ENCODE measurements at places on chromosomes 13 and 19.

- no peak for DNase-seq
Observed at GRCh38 chr19:5292453-5292821, 48.2 kb downstream of the PTPRS start.

- no peak for DNase-seq
Observed at GRCh38 chr13:22944378-22944777, 236.4 kb upstream of the SGCG start.

DNA sequence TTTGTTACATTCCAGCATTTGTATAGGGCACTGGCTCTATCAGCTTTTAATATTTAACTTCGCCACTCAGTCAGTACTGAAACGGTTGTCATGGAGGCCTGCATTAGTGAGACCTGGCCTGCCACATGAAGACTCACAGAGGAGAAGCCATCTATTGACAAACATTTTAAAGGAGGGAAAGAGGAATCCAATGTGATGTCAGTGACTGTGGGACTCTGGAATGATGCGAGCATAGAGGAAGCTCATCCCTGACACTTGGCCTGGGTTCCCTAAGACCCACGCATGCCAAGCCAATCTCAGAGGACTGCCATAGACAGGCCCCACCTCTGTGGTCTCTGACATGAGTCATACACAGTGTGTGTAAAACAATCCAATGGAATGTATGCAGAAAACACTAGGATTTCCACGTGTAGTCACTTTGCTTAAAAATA, 7.9 kb upstream of the DPY19L3 start:
- DNase-seq, result no peak

DNA sequence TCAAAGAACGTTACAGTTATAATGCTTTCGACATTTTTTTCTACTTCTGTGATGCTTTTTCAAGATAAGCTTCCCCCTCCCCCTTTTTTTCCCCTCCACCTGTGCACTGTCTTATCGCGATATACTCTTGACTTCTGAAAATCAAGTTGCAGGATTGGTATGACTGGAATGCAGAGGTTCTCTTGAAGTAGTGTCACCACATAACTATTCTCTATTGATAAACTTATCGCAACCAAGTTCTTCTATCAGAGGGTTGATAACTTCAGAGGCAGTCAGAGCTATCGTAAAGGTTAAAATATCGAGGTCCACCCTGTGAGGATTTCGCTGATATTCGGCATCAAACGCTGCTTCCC, 820 bp downstream of the EID2 start:
- no peak for DNase-seq

GRCh38 chr13:30898678-30899241, 7.3 kb upstream of the MEDAG start:
- DNase-seq, result no peak

DNA sequence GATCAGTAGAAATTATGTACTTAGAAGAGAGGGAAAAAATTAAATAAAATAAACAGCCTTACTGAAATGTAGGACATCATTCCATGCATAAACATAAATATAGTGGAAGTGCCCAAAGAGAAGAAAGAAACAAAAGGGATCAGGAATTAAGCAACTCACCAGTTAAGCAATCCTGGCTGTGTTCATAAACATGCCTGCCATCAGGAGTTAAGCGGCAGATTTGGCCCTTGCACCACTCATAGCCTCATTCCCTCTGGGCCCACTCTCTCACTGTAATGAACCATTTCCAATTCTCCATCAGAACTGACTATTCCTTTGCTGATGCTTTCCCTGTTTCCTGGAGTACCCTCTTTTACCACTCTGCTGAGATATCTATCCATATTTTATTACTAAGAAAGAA, 281.4 kb downstream of the LHFPL6 start:
- DNase-seq, result no peak

DNA sequence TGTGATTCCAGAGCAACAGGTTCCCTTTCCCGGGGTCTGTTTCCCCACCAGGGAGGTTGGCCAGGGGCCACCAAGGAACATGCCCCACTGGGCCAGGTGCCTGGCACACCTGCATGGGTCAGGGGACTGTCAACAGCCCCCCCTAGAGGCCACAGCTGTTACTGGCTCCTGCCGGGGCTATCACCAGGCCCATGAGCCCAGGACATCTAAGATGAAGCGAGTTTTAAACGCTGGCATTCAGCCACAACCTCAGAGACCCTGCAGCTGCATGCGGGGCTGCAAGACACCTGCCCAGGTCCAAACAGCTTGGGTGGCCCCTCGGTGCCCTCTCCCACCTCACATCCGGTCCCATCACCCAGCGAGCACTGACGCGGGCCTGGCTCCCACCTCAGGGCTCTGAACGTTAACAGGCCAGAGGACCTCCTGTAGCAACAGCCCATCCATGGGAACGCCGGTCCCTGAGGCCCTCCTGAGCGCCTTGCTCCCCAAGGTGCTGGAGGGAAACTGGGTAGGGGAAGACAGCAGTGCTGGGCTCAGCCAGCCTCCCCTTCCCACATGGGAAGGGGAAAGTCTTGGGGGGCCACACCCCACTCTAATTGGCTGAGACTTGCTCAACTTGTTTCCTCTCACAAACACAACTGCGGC, 12.0 kb downstream of the KHSRP start:
- DNase-seq, result no peak

GRCh38 chr19:4744451-4745174, 21.0 kb upstream of the DPP9 start:
- no peak for DNase-seq

DNA sequence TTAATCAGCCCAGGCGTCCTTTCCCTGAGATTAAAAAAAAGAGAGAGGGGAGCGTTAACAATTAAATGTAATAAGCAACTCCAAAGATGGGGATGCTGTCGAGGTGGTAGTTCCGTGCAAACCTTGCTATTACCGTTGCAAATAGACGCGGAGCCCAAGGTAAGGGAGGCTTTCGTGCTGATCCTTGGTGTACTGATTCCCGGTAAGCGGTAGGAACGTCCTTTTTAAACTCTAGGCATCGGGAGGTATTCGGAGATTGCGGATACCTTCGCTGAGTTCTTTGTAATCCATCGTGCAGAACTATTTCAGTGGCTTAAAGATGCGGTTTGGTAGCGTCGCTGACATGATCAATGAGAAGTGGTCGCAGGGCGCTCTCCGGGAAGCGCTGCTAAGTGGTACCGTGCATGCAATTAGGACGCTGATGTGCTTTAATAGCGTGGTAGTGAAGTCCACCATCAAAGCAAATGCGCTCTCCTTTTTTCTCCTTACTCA, 3.1 kb downstream of the SLITRK5 start:
- DNase-seq, result no peak

DNA sequence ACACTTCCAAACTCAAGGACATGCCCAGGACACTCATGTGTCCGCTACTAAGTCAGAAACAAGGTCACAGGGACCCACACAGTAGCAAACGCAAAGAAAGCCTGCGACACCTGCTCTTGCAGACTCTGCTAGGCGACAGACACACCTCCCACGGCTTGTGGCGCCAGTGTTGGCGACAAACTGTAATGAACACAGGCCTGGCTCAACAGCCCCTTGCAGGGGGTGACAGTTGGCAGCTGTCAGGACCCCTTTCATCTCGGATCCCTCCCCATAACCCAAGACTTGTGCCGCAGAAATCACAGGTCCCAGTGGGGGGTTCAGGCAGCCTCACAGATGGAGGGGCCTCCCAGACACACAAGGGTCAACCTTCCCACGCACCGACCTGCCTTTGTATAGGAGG, 364 bp downstream of the CKM start:
- no peak for DNase-seq

GRCh38 chr13:35832551-35832950, 298.6 kb downstream of the DCLK1 start:
- DNase-seq, result no peak

GRCh38 chr13:86684402-86684801, 885.2 kb upstream of the SLITRK6 start:
- DNase-seq, result no peak

DNA sequence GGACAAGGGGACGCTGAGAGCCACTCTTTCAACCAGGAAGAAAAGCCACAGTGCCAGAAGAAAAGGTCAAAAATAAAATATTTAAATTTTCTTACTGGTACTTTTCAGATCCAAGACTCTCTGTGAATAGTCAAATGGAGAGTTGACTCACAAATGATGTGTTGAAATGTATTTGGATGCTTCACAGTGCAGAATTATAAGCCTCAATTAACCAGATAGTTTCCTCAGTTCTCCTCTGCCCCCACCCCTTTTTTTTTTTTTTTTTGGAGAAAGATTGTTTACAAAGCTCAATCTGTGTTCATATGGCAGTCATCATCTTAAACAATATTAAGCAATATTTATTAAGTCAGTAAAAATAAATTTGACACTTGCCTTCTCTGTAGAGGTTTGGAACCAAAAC, 470.8 kb downstream of the FGF9 start:
- DNase-seq, result no peak

- DNase-seq, result no peak
Observed at GRCh38 chr19:47623151-47623920, 14.4 kb downstream of the BICRA start.

GRCh38 chr13:23995283-23996073, 98.2 kb upstream of the C1QTNF9B start:
- no peak for DNase-seq

- DNase-seq, result peak; percentile 21
Observed at GRCh38 chr13:76440568-76440967, 445.6 kb downstream of the KCTD12 start.
